ENCODE measurements at places on chromosomes 7 and 10.
A peak's percentile ranks its signal among the peaks of the same experiment; 100 is the strongest.

GRCh38 chr10:110312206-110312605 is 7.5 kb upstream of the SMNDC1 start:
- no peak for DNase-seq

GRCh38 chr10:32979041-32979440 is 21.0 kb upstream of the ITGB1 start:
- no peak for DNase-seq

DNA sequence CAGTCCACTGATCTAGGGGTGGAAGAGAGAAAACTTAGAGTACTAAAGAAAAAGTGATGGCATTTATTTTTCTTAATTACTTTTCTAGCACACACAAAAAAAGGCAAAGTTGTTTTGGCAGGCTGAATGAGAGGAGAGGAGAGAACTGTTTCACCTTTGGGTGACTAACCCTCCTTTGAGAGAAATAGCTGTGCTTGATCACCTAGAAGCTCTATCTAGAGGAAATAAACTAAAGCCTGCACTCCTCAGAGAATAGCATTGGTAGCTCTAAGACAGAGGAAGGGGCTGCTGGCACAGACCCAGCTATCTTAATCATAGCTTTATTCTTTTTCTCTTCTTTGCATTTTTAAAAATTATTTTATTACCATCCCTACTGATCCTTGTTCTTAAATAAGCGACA is 6.3 kb downstream of the TMEM243 start:
- DNase-seq: no peak

DNA sequence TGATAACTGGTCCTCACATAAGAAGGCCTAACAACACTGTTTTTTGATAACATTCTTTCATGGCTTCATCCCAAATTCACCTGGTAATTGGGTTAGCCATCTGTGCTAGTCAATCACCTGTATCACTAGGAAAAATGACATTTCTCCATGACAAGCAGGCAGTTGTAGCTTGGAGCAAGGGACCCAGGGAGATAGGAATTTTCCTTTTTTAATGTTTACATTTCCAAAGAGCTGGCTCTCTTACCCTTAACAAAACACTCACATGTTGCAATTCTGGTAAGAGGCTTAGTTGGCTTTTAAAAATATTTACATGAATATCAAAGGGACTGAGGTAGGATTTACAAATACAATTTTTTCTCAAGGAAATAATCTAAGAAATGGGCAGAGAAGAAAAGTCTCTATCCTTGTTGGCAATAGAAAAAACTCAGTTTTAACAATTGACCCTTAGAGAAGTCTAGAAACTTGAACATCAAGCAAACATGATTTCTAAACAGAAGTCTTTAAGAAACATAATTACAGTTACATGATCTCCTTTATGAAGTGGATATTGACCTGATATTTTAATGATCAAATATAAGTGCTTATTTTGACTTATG is 16.1 kb upstream of the AKR1C1 start:
- no peak for DNase-seq

GRCh38 chr7:55254596-55255495 is 110.3 kb upstream of the LANCL2 start:
- peak; percentile 61 for DNase-seq

- DNase-seq: no peak
Measured at GRCh38 chr10:4315551-4315950, 510.5 kb upstream of the AKR1E2 start.

GRCh38 chr7:83850125-83850524 is 201.2 kb upstream of the SEMA3E start:
- no peak for DNase-seq

GRCh38 chr7:40682696-40683095 is 547.9 kb downstream of the SUGCT start:
- DNase-seq: no peak

DNA sequence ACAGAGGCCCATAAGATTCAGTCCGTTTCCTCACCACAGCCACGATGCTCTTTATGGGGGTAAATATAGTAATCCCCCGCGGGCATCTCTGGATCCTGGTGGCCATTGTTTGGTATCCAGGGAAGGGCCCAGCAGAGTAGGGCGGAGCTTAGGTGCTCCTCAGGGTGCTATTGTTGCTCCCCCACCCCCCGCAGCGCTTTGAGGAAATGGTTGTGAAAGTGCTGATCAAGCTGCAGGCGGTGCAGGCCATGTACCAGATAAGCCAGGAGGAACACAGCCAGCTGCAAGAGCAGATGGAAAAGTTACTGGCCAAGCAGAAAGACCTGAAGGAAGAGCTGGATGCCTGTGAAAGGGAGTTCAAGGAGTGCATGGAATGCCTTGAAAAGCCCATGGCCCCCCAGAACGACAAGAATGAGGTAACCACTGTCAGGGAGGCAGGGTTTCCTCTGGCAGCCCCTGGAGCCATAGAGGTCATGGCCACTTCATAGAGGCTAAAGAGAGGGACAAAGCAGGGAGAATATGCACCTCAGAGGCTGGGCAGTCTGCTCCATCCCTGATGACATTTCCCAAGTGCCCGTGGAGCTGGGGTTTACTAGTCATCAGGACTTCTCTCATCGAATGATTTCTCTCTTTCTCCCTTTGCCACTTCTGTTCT is 17.6 kb upstream of the FLNC start:
- no peak for DNase-seq

DNA sequence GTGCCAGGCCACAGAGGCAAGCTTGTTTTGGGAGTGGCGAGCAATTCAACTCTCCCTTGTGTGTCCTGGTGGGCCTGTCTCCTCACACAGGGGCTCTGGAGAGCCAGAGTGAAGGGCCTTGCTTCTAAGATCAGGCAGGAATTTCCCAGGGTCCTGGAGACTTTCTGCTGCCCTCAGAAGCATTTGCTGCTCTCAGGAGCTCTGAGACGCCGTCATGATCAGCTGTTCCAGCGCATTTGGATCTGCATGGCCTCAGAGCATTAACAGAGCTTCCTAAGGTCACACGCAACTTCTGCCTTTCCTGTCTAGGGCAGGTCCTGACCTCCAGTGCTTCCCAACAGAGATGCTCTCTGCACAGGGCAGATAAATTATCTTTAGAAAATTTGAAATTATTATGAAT is 52.2 kb upstream of the C10orf90 start:
- no peak for DNase-seq

DNA sequence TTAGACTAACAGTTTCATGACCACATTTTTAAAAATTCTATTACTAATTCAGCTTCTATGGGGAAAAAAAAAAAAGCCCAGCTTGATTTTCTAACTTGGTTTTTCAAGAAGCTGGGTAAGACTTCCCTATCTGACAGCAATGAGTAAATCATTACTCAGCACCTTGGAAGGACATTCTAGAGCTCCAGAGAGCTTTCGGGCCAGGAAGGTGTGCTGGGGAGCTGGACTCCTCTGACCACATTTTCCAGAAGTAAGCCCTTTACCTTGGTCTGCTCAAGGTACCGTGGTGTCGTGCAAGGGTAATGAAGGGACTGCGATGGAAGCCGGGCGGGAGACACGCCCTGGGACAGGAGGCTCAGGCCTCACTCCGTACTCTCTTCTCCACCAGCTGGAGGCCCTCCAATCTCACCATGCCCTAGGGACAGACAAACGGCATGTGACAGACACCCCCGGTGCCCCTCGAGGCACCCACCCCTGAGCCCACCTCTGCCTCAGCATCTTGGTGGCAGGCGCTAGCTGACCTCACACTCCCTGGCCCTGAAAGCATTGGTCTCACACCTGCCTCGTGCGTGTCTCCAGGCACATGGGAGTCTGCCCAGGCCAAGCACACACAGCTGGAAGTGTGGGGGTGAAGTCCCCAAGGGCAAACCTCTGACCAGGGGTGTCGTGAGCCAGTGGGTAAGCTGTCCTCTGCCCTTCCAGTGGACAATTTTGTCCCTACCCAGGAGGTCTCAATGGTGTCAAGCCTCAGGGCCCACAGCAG is 152.1 kb downstream of the OAT start:
- DNase-seq: no peak

DNA sequence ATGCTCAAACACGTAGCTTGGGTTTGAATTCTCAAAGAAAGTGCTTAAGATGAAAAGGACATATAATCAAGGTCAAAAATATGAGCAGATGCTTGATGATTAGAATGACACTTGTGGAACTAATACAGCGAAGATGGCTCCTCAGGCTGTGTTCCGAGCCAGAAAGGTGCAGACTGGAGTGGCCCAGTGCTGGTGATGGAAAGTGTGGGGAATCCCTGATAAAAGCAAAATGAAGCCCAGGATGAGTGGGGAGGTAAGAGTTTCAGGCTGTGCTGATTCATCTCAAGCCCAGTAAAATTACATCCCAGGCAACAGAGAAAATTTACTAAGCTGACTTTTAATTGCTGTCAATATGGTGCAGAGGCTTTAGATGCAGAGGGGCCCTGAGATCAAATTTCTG is 77.8 kb upstream of the IKZF1 start:
- no peak for DNase-seq

- no peak for DNase-seq
Measured at GRCh38 chr7:94975336-94975735, 67.9 kb downstream of the PPP1R9A start.

GRCh38 chr10:33974976-33975478 is 640.6 kb upstream of the NRP1 start:
- no peak for DNase-seq

GRCh38 chr7:29214056-29214455 is 19.5 kb downstream of the CHN2 start:
- DNase-seq: no peak

DNA sequence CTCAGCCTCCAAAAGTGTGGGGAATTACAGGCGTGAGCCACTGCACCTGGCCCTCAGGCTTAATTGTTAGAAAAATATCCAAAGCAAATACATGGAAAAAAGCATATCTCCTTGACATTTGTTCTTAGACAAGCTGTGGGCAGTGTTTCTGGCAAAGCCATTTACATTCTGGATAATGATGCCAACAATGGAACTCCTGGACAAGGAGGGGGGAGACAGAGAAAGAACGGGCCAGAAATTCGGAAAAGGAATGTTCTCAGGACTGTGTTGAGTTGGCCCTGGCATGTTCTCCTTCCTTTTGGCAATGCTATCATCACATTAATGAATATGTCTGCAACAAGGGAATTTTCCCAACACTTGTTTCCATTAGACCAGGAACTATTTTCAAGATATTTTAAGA is 88.7 kb downstream of the UBE2H start:
- DNase-seq: no peak

DNA sequence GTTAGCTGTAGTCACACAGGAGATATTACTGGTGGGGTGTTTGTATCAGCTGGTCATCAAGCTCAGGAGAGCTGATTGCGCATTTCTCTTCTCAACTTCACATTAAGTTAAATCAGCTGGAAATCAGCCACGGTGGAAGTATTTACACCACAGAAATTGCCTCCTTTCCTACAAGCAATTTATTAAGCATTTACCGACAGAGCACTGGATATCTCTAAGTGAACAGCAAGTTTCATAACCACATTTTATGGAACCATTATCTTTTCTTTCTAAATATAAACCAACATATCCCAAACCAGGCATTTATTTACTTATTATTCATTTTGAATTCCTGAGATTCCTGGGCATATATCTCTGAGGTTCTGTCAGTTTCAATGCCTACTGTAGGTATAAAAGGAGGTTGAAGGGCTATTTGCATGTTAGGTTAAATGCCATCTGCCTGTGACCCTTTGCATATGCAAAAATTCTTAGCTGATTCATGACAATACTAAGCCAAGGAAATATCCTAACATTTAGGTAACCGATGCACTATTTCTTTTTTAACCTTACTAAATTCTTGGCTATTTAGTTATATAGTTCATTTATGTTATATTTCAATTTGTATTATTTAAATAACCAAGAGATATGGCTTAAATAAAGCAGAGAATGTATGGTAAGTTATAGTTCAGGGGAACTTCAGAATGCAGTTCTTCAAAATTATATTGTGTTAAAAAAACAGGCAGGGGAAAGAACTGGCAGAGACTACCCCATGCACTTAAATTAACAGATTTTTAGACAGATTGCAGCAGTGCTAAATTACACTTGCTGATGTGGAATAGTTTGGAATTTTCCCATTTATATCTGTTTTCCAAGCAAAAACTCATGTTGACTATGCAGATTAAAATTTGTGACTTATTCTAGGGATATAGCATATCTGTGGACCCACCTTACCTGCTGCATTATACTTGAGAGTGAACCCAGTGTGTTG is 56.8 kb downstream of the DYNC1I1 start:
- no peak for DNase-seq

GRCh38 chr7:131087756-131088658 is 239.7 kb upstream of the MKLN1 start:
- no peak for DNase-seq

DNA sequence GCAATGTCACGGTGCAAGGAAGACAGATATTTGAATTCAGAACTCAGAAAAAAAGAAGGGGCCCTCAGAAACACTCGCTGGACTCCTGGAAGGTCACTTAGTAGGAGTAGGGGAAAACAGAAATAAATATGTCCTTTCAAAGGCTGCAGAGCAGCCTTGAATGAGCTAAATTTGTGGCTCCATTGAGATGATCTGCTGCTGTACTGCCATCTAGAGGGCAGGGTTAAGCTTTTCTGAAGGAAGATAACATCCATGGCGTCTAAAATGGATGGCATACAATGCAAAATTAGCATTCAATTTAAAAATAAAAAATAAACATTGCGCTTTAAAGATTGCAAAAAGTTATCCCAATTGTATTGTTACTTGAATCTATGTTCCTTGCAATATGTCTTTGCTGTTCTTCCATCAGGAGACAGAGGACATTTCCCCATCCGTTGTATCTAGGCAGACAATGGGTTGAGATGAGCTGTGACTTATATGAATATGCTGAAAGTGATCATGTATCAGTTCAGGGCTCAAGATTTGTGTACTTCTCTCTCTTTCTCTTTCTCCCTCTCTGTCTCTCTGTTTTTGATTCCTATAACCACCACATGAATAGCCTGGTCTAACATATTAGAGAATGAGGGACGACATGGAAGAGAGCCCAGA is 642.2 kb downstream of the SH2D4B start:
- DNase-seq: no peak

DNA sequence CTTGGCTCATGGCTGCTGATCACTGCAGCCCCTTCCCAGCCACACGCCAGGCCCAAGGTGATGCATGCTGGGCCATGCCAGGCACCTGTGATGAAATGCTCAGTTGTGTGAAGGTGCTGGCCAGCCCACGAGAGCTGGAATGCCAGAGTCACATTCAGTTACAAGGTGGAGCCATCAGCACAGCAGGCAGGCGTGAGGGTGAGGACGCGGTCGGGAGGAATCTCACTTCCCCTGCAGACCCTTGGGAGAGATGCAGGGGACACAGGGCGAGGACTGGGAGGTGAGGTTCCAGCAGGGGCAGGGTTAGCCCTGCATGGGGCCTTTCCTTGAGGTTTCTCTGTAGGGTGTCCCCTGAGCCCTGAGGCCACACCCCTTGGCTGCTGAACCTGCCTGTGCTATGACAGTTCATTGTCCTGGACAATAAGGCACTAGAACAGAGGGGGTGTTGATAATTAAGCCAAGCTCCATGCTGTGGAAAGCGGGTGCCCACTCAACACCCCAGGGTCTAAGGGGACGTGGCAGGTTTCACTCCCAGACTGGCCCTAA is 82.4 kb downstream of the ADARB2 start:
- DNase-seq: no peak
